Inflammatory macrophage treated with lipopolysaccharide for 4 hours (primary cell): ENCODE measurements at places on chromosomes 5 and 9.

GRCh38 chr5:130724658-130725057 is 440.4 kb downstream of the HINT1 start:
- no peak for DNase-seq

GRCh38 chr5:76487821-76488220 is 84.7 kb downstream of the IQGAP2 start:
- DNase-seq: peak; percentile 49

DNA sequence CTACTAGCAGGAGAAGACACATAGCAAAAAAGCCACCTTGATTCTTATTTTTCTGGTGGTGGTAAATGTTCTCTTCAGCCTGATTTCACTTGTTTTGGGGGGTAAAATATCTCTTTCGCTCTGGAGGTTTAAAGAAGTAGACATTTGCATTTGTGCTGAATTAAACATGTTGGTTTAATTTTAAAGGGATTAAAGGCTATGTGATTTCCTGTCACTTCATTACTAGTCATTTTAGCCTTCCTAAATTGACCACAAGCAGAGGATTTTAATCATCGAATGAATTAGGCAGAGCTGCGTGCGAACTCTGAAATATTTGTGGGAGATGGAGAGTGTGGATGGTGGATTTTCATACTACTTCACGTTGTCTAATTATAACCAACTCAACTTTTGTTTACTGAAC is 4.8 kb downstream of the RASGRF2 start:
- DNase-seq: no peak

GRCh38 chr5:7422316-7423106 is 26.6 kb downstream of the ADCY2 start:
- DNase-seq: no peak

DNA sequence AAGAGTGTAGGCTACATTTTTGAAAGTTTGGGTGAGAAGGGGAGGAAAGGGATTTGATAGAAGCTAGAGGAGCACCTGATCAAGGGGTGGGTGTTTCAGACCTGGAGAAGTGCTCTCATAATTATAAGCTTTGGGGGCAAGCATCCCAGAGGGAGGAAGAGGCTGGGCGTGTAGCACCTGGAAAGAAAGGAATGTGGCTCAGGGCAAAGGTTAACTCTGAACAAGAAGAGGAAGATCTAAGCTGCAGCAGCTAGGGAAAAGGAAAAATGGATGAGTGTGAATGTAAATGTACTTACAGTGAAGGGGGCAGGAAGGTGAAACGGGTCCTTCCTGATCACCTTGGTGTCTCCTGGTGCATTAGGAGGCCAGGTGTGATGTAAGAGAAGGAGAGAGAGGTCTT is 49.8 kb upstream of the ANKRD55 start:
- DNase-seq: no peak

GRCh38 chr9:122213589-122214413 is 15.0 kb downstream of the LHX6 start:
- no peak for DNase-seq

- DNase-seq: peak; percentile 48
These were observed 3.5 kb upstream of the SUSD3 start for GRCh38 chr9:93054758-93055704.

DNA sequence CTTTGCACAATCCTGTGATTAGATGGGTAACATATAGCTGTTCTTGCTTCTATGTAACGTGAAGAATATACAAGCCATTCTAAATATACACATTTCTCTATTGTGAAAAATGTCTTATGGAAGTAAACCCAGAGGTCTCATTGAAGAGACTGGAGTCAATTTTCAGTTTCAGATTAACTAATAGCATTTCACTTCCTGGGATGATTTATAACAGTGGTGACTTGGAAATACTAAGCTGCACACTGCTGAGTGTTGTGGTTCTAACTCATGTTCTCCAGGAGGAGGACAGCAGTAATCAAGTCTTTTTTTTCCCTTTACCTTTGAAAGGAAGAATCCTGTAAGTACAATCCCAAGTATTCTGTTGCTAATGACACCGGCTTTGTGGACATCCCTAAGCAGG is 3.3 kb downstream of the CTSL start:
- DNase-seq: peak; percentile 81

DNA sequence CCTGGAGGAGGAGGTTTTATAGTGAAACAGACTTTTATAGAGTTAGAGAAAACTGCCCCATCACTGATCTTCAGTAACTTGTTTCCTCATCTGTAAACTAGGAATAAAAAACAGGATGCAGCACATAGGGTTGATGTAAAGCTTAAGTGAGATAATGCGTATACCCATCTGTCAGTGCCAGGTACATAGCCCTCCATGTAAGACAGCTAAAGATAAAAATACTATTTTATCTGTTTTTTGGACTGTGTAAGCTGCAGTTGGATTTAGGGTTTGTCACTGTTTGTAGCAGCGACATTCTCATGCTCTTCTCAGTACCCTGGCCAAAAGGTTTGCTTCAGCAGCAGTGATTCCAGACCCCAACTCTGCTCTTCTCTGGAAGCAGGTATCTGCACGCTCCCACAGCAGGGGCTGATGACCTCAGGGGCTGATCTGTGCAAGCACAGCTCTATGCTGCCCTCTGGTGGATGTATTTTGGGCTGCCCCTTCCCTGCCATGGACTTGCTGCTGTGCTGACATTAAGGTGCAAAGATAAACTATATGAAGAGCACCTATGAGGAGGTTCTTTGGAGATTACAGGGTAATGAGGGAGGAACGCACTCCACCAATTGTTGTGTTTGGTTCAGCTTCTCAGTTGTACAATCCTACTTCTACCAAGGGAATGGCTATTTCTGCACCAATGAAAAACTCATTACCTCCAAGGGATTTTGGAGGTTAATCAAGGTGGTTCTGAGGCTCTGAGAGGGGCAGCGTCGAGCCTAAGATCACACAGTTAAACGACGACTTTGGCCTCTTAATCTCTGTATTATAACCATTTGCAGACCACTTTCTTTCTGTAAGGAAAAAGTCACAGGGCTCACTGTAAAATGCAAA is 13.1 kb downstream of the HMHB1 start:
- DNase-seq: peak; percentile 69

DNA sequence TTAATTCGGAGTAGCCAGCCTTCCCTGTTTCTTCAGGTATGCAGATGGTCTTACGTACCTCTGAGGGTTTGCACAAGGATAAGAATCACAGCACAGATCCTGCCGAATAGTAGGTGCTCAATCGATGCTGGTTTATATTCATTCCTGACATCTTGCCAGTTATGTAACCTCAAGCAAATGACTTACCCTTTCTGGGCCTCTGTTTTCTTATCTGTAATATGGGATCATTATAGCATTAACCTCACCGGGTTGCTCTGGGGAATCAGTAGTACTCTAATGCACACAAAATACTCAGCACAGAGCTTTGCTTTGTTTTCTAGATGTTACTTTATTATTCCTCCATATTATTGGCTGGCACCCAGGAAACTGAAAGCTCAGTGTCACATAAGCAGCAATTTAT is 7.7 kb upstream of the NR5A1 start:
- no peak for DNase-seq

- DNase-seq: no peak
These were observed 684.8 kb downstream of the LRRC70 start for GRCh38 chr5:63263411-63263810.

- DNase-seq: peak; percentile 72
These were observed 212.0 kb downstream of the RAB3C start for GRCh38 chr5:58794875-58795274.

DNA sequence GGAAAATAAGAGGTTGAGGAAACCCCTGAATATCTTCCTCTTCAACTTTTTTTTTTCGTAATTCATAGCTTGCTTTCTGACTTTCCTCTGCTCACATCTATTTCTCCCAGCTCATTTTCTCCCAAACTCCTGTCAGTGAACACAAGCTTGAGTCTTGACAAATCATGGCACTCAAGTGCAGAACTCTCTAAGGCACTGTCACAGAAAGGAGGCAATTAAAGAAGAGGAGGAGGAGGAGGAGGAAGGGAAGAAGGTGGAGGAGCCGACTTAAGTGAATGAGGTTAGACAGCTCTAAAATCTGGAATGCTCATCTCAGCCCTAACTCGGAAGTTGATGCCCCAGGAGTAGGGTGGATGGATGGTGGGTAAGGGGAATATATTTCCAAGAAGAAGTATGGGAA is 27.2 kb upstream of the NUDT12 start:
- DNase-seq: no peak

- DNase-seq: peak; percentile 62
These were observed 100.4 kb downstream of the TTLL11 start for GRCh38 chr9:121992571-121993212.

DNA sequence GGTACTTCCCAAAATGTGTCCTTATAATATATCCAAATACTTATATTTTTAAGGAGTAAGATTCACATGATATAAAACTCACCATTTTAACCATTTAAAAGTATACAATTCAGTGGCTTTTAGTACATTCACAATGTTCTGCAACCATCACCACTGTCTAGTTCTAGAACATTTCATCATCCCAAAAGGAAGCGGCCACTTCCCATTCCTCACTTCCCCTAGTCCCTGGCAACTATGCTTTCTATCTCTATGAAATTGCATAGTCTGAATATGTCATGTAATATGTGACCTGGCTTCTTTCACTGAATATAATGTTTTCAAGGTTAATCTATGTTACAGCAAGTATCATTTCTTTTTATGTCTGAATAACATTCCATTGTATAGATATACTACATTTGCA is 615.1 kb upstream of the SGCD start:
- peak; percentile 5 for DNase-seq

- no peak for DNase-seq
These were observed 377.7 kb downstream of the PIK3R1 start for GRCh38 chr5:68593211-68593671.

GRCh38 chr9:90055226-90055625 is 450.4 kb downstream of the GADD45G start:
- DNase-seq: no peak

DNA sequence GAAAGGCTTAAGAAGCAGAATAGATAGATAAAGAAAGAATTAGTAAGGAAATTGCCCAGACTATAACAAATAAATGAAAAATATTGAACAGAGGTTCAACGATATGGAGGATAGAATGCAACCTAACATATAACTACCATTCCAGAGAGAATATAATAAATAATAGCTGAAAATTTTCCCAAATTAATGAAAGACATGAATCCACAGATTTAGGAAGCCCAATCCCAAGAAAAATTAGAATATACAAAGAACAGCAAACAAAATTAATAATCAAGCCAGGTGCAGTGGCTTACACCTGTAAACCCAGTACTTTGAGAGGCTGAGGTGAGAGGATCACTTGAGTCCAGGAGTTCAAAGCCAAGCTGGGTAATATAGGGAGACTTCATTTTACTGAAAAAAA is 27.8 kb upstream of the FNIP1 start:
- DNase-seq: no peak

GRCh38 chr5:83510260-83510659 is 38.7 kb downstream of the VCAN start:
- peak; percentile 42 for DNase-seq

DNA sequence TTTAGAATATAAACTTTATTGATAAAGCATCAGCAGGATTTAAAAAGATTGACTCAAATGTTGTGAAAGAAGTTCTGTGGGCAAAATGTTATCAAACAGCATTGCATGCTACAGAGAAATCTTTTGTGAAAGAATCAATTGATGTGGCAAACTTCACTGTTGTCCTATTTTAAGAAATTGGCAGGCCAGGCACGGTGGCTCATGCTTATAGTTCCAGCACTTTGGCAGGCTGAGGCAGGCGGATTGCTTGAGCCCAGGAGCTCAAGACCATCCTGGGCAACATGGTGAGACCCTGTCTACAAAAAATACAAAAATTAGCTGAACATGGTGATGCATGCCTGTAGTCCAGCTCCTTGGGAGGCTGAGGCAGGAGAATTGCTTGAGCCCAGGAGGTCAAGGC is 17.4 kb downstream of the ZBTB43 start:
- DNase-seq: no peak

DNA sequence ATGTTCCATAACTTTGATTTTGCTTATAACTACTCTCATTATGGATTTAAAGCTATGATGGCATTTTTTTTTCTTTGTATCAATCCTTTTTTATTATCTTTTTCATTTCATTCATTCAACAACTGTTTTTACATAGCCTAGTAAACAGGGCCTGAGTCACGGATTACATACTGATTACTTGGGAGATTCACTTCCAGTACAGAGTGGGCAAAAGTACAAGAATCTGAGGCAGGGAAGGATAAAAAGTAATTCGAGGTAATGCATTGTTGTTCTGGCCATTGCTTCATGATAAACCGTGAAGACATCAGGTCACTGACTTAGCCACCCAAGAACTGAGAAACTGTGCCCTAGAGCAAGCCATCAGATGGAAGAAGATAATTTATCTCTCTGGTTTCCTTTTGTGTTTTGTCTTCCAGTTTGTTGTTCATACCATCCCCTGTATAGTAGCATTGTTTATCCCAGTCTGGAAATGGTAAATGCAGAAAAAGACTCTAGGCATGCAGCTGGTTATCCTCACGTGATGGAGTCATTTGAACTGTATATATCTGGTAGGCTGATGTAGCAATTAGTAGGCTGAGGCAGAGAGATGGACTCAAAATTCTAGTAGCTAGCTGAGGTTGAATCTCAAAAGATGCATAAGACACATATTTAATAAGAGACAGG is 145.6 kb downstream of the CNTLN start:
- DNase-seq: no peak

DNA sequence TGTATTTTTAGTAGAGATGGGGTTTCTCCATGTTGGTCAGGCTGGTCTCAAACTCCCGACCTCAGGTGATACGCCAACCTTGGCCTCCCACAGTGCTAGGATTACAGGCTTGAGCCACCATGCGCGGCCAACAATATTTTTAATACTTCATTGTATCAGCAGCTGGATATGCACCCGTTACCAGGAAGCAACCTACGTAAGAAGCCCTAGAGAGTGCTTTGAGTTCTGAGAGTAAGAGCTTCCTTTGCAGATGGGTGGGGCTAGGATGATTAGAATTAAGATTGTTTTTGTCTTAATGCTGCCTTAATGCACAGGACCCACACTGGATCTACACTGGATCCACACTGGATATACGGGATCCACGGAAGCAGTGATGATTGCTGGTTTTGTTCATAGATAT is 123.9 kb upstream of the ABCA1 start:
- DNase-seq: no peak

- peak; percentile 38 for DNase-seq
These were observed 54.3 kb downstream of the PIK3R1 start for GRCh38 chr5:68269820-68270219.

GRCh38 chr9:15047028-15047551 is 136.9 kb upstream of the FREM1 start:
- no peak for DNase-seq

DNA sequence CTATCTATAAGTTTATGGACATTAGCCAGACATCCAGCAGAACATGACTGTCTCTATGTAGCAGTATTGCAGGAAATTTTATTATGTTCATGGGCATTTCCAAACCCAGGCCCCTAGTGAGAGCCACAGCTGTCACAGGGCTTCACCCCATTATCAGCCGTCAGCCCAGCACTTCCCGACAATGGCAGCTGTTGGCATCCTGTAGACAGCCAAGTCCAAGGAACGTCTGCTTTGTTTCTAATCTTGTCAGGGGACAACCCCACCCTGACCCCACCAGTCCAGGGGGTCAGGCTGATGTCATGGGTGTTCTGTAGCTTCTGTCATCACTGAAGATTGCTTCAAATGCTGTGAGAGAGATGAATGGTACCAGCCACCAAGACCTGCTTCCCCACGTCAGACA is 565.3 kb upstream of the BRINP1 start:
- no peak for DNase-seq

GRCh38 chr9:27426511-27427271 is 97.4 kb upstream of the IFNK start:
- peak; percentile 33 for DNase-seq

GRCh38 chr5:180349391-180349790 is 3.7 kb downstream of the GFPT2 start:
- DNase-seq: no peak

GRCh38 chr5:65141493-65141892 is 340.2 kb downstream of the ADAMTS6 start:
- no peak for DNase-seq

- no peak for DNase-seq
These were observed 16.4 kb downstream of the SLC12A2 start for GRCh38 chr5:128099944-128100343.
